ENCODE measurements at places on chromosomes 5 and 9. TPM values are rescaled to one million over a fixed set of nuclear protein-coding genes. Genes with fewer than 3 reads are reported as not detected.

SEC24A gene
- polyA plus RNA-seq: 16.4 TPM

DNA sequence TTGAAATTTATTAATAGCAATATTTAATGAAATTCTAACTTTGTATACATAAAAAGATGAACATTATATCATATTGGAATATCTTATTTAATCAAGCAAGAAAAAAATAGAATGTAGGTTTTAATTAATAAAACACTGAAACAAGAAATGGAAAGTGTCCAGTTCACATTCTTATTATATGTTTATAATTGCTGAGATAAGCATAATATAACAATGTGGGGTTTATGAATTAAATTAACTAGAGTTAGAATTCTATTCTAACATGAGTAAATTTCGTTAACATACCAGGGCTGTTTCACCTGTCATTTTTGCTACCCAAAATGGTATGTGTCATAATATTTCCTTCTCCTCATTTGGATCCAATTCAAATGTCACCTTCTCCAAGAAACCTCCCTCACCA, 12.3 kb downstream of the CDH9 start:
- no peak for DNase-seq

- no peak for DNase-seq
Observed at GRCh38 chr9:130583271-130583670, 3.9 kb downstream of the FUBP3 start.

DNA sequence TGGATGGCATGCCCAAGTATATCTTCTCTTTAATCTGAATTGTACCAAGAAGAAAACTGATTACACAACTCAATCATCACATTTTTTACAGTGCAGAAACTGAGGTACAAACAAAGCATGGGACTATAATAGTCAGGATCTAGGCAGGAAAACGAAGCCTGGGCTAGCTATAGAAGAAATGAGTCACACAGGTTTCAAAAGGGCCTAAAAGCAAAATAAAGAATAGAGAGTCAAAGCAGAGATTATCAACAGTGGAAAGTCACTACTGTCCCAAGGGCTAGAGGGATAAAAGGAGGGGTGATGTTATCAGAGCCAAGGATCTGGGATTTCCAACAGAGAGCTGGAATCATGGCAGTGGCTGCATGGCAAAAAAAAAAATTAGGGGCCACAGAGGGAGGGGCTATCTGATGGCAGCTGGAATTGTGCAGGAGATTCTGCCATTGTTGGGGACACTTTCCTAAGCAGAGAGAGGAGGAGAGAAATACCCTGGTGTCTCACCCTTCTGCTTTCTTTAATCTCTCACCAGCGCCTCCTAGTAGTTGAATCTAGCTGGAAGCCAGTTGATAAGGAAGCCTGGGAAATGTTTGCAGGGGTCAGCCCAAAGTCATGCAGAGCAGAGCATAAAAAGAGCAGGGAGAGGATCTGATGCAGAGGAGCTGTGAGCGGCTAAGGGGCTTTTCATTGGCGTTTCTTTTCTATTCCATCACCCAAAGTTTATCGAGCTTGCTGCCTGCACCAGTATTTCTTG, 343.2 kb downstream of the ACTL7B start:
- DNase-seq: no peak

- DNase-seq: peak; percentile 58
Observed at GRCh38 chr5:82719368-82719767, 357.8 kb downstream of the TMEM167A start.
